ENCODE measurements at places on chromosomes 13 and 19.

DNA sequence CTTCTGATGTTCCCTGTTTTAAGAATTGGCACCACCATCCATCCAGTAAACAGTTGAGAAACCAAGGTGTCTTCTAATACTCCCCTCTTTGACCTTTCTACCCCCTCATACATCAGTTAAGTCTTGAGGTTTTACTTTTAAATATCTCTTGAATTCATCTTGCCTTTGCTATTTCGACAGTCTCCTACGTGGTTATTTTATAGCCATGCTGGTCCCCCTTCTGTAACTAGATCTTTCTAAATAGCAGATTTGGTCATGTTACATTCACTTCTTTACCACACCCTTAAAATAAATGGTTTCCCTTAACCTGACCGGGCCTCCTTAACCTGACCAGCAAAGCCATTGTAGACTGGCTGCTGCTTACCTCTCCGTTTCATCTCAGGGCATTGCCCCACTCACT, 5.4 kb downstream of the GPR180 start:
- DNase-seq = no peak

GRCh38 chr19:49210108-49210900, 52.7 kb downstream of the TRPM4 start:
- peak; percentile 19 for DNase-seq

DNA sequence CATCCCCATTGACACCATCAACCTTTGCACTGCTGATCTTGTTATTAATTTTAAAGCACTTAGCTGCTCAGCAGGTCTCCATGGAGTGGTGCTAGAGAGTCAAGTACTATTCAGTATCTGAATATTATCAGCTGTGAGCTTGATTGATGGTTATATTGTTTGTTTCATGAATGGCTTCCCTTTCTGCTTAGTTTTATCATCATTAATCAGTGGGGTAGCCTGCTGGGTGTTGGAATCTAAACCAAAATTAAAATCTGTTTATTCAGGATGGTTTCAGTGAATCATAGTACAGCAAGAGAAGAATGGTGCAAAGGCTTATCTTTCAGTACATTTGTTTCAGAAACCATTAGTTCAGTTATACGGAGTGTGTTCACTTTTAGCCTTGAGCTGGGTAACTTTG, 42.5 kb upstream of the SCEL start:
- no peak for DNase-seq

- DNase-seq = peak; percentile 80
Observed at GRCh38 chr19:44748426-44749254, at the start of gene BCL3. TSS of gene BCL3 (plus strand) at chr19:44748708. CDS start at chr19:44748791, 83 bp downstream.

- no peak for DNase-seq
Observed at GRCh38 chr13:113468029-113468428, 14.7 kb upstream of the ADPRHL1 start.

All from central memory CD4-positive, alpha-beta T cell (primary cell).